Thyroid gland (tissue), 4 donors: ENCODE measurements at places on chromosomes 7 and 10. TPM values are rescaled to one million over a fixed set of nuclear protein-coding genes. Genes with fewer than 3 reads are reported as not detected.

HEPACAM2 gene
- total RNA-seq = not detected

- H3K36me3 ChIP-seq = no peaks in the 10 kb centered on the region
- no peak for DNase-seq
- H3K4me3 ChIP-seq = no peak overlapping the region
- no peak overlapping the region for H3K27ac ChIP-seq
- peaks cover 20% of the 10 kb centered on the region for H3K4me1 ChIP-seq
- no peaks in the 10 kb centered on the region for H3K27me3 ChIP-seq
Measured at GRCh38 chr10:33303988-33304387, 30.5 kb downstream of the NRP1 start.

GRCh38 chr10:131980321-131980720 is 1.4 kb downstream of the BNIP3 start:
- peak overlapping the region; percentile 8 for H3K4me3 ChIP-seq
- peaks cover 14% of the 10 kb centered on the region for H3K4me1 ChIP-seq
- no peaks in the 10 kb centered on the region for H3K27me3 ChIP-seq
- no peak overlapping the region for H3K27ac ChIP-seq
- DNase-seq = no peak

- no peaks in the 10 kb centered on the region for H3K4me1 ChIP-seq
- no peak for DNase-seq
- H3K4me3 ChIP-seq = no peak overlapping the region
- no peaks in the 10 kb centered on the region for H3K36me3 ChIP-seq
- no peak overlapping the region for H3K27ac ChIP-seq
- no peaks in the 10 kb centered on the region for H3K27me3 ChIP-seq
Measured at GRCh38 chr10:96746503-96746902, 26.2 kb upstream of the PIK3AP1 start.

GRCh38 chr10:104337985-104338735 is at the start of gene ITPRIP:
ITPRIP (minus strand) TSS chr10:104338465; CDS start chr10:104316051, 22,414 bp downstream.
- H3K27me3 ChIP-seq = no peaks in the 10 kb centered on the region
- H3K4me3 ChIP-seq = peak within 1 kb of the TSS; percentile 86
- peak within 1 kb of the TSS; percentile 90 for H3K27ac ChIP-seq
- H3K36me3 ChIP-seq = no peaks in the 10 kb centered on the region
- H3K4me1 ChIP-seq = peaks cover 51% of the 10 kb centered on the region
